ENCODE measurements at places on chromosomes 4 and X.

- no peak for DNase-seq
Measured at GRCh38 chr4:5446595-5447226, 261.6 kb downstream of the EVC2 start.

- no peak for DNase-seq
Measured at GRCh38 chr4:150501009-150501727, 80.8 kb upstream of the MAB21L2 start.

DNA sequence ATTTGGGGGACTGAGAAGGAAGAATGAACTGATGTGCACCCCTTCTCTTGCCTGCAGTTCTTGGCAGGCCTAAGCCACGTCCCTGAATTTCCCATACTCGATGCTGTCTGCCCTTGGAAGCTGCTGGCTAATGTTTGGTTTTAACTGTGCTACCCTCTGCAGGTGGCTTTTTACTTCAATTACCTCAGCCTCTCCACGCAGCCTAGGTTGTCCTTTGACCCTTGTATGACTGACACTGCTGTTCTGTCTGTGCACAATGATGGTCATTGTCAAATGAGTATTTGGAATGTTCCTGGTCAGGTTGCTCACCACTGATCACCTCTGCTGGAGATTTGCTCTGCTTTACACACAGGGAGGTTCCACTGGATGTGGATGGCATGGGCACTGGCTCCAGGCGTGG lies 137.1 kb downstream of the ZNF518B start:
- DNase-seq, result no peak

GRCh38 chr4:4852591-4853362 lies 6.7 kb upstream of the MSX1 start:
- DNase-seq, result no peak

GRCh38 chrX:114450911-114451310 lies 133.0 kb upstream of the HTR2C start:
- DNase-seq, result no peak

DNA sequence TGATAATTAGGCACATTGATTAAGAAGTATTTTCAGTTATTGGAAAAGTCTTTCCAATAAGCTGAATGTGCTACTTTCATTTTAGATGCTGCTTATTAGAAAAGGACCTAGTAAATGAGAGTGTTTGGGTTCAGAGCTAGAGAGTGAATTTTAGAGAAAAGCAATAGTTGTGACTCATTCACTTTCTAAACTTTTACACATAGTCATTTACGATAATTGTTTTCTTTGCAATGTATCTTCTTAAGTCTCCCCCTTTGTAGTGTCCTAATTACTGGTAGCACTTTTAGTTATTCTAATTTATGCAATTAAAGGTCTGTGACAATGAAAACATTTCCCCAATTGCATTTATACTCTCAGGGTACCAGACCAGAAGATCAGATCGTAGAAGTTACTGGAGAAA lies 1.3 kb downstream of the IL21 start:
- no peak for DNase-seq

DNA sequence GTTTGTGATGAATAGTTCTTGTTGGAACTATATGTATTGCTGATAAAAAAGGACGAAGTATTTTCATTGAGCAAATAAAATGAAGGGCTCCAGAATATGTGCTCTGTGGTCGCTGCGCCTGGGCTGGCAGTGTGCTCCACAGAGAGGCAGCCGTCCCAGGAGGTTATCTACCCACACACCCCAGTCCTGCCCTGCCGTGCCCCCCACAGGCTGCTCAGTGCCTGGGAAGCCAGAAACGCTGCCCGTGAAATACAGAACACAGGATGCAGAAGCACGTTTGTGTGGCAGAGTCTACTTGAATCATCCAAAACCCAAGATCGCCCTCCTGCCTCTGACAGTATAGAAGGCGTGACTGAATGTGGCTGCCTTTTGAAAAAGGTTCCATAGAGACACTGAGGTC lies 1.4 kb downstream of the CLDN22 start:
- no peak for DNase-seq

DNA sequence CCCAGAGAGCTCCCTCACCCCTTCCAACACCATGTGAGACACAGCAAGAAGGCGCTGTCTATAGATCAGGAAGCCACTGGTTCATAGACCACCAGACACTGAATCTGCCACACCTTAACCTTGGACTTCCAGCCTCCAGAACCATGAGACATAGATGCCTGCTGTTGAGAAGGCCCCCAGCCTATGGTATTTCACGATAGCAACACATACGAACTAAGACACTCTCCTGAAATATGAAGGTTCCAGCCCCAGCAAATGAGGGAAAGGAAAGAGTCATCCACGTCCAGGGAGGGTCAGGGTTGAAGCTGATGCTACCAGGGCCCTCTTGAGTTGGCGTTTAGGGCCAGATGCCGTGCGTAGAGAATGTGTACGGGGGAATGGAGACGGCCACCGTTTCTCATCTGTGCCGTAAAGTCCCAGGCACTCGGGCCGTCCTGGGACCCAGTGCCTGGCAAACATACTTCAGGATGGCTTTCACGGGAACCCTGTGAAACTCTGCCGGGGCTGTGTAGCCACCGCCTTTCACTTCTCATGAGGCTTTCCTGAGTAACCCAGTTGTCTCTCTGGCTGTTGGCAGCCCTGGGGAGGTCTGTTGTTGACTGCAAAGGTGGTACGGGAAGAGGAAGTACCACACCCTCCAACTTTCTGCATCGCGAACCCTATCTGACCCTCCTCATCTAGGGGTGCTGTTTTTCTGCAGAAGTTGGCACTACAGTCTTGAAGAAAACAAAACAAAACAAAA lies 17.7 kb upstream of the P2RY8 start:
- no peak for DNase-seq

DNA sequence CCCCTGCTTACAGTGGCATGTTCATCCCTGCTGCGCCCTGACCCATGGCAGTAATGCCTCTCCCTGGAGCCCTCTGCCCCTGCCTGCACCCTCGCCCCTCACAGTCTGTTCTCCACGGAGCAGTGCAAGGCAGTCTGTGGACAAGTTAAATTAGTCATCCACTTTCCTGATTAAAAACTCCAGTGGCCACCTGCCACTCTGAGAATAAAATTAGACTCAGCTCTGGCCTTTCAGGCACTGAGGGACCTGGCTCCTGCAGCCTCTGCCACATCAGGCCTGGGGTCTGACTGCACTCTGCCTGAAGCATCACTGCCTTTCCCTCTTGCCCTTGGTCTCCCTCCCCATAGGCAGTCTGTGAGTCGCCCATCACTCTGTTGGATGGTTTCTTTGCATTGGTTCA lies 53.6 kb downstream of the GRK4 start:
- DNase-seq, result no peak

DNA sequence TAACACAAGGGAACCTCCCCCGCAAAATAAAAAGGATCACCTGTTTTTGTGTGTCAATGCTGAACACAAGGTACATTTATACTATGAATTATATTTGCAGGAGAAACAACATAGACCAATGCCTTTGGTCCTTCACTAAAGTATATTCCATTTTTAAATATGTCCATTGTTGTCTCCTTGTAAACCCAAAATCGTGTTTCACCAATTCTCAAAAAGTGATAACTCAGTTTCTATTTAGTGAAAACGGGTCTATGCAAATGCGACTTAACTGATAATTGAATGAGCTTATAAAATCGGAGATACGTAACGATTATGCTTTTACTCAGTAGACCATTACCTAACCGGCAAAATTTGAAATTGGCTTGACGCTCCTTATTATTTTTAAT lies 2.1 kb downstream of the BRWD3 start:
- DNase-seq, result no peak

DNA sequence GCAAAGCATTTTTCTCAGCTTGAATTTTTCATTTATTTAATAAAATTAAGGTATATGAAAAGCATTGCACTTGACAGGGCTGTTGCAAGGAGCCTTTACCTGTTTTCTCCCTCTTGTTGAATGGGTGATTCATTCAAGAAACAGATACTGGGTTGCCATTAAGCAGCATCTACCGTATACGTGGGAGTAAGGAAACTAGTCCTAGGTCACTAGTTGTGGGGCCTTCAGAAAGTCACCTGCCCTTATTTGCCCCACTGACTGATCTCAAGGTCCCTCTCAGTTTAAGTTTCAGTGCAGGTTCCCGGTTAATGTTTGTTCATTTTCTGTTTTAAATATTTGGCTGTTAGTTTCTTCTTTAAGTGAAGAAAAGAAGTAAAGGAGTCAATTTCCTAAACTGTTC lies 34.0 kb downstream of the LHFPL1 start:
- no peak for DNase-seq

DNA sequence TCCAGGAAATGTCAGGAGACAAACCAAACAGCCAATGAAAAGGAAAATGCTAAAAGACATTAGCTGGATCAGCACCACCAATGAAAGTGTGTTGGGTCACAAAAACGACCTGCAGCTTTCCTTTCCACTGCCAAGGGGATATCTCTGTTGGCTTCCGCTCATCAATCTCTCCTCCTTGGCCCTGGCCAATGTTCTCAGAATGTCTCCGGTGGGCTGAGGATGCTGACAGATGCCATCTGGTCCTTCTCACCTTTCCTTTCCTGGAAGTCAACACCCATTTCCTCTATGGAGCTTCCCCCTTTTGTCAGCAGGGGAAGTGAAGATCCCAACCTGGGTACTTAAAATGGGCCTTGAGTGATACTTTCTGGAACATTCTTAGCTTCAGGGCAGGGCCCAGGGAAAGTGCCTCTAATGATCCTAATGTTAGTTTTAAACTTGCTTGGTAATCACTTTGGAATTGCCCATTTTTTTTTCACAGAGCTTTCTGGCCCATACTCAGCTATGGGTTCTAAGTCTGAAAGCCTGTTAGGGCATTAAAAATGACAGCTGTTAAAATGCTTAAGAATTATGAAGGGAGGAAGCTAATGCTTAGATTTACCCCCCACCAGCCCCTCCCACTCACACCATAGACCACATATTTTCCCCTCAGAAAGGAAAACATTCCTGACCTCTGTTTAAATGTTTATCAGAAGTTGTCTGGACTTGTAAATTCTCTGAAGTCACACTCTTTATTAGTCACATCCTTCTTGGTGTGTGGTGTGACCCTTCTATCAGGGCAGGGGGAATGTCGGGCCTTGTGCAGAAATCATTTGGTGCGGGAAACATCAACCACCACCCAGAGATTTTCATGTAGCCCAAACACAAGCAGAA lies 29.2 kb downstream of the IGFBP7 start:
- DNase-seq, result no peak

GRCh38 chr4:44538534-44538933 lies 89.9 kb upstream of the KCTD8 start:
- DNase-seq, result no peak

- no peak for DNase-seq
Measured at GRCh38 chrX:67545893-67546495, 2.2 kb downstream of the AR start.

DNA sequence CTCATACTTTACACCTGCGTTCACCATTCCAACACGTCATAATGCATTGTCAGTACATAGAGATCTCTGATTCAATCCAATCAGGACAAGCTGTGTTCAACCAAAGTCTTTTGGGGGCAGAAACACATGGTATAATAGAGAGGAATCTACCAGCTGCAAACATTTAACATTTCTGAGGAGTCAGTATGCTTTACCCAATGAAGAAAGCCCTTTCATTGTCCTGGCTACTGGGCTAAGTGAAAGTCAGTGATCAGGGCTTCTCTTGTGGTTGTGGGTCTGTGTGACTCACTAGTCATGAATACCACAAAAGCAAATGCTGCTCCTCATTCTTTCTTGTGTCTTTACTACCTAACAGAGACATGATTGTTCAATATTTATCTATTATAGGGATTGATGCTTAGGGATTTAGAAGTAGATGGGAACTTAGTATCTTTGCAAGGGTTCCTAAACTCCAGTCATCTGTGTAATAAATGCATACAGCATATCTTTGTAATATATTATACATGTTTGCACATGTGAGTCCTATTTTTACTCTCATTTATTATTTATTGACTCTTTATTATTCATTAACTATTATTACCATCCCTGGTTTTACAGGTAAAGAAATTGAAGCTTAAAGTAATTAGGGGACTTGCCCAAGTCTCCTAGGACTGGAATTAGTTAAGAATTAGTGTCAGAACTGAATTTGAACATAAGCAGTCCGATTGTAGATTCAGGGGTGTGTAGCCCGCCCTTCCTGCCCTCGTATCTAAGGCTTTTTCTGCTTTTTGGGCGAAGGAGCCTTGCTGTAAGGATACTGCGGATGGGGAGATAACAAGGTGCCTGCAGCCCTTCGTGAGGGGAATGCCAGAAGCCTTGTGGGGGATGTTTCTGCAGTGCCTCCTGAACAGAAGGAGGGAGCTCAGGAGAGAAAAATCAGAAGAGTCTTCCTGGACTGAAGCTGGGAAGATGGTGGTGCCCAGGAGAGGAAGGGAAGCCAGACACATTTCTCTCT lies 353.1 kb upstream of the BOD1L1 start:
- DNase-seq, result no peak

DNA sequence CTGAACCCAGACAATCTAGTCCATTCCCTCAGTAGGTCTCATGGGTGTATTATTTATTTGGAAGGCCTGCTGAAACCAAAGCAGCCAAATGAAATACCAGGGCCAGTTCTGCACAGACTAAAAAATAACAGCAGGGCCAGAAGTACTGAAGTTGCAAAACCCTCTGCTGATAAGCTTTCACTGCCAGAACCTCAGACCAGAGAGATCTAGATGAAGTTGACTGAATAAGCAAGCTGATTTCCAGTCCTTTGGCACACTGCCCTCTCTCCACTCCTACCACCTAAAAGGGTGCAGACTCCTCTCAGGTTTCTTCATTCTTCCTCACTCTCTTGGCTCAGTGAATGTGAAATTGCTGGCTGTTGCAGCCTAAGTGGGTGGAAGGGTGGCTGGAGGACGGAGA lies 276.7 kb upstream of the KLF3 start:
- DNase-seq, result no peak

Data from Karpas-422 (cell line).